NCI-H2081 treated with DMSO at 0.1 percent for 48 hours (cell line): ENCODE measurements at places on chromosomes 2 and 18.
A peak's percentile ranks its signal among the peaks of the same experiment; 100 is the strongest.

GRCh38 chr18:22167471-22168241, 1.7 kb upstream of the GATA6 start:
- DNase-seq: no peak

DNA sequence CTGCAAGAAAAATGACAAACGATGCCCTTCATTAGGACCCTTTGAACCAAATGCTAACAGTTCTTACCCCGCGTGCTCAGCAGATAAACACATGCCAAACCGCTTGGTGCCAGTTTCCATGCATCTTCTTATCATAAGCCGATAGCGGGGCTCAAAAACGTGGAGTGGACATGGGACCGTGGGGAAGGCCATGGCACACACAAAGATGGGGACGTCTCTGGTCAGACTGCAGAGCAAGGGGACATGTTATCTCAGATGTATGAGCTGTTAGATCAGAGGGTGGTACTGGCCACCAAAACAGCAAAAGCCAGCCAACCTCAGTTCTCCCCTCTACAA, 28.2 kb downstream of the LONRF2 start:
- DNase-seq: no peak

DNA sequence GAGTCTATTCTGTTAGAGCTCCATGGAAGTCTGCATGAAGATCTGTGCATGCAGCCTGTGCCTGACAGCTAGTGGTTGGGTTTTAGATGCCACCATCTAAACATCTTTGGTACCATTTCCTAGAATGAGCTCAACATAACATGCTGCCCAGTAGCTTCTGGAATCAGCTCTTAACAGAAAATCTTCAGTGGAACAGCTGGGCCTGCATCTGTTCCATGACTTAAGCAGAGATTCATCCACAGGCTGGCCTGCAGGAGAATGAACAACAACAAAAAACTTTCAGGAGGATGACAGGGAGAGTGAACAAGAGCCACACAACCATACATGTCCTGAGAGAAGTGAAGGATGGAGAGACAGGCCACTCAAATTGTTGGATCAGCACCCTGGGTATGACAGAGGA, 316.6 kb downstream of the RDH14 start:
- no peak for DNase-seq

DNA sequence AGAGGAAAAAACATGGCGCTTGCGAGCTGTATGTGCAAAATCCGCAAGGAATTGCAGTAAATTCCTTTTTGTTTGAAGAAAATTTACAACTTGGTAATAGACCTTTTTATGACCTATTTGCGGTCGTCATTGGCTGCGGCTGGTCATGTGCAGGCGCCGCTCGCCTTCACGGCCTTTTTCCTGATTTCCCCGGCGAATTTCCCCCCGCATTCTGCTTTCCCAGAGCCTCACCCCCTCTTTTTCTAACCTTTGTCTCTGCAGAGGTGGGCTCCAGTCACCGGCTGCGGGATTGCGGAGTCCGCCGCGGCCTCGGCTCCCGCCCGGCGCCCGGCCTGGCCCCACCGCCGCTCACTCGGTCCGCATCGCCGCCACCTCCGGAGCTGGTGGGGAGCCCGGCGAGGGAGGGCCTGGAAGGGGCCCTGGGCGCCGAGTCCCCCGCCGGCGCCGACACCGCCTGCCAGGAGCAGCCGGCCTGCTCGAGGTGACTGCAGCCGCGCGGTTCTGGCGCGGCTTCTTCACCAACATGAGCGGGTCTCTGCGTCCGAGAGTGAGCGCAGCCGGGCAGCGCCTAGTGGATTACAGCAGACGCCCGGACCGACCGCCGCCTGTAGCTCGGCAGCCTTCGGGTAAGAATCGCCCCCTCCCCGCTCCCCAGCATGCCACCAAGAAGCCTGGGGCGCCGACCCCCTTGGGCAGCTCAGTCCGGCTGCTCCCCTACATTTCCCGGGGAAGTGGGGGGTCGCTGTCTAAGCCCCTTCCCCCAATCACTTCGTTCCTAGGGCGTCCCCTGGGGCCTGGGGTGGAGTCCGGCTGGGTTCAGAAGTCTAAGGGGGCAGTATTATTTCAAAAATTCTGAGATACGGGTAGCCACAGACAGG, 7.1 kb downstream of the HOXD8 start:
- DNase-seq: no peak

- DNase-seq: no peak
Measured at GRCh38 chr2:118319271-118319684, 231.0 kb downstream of the INSIG2 start.

GRCh38 chr2:32938934-32939333, 7.8 kb upstream of the LTBP1 start:
- DNase-seq: no peak

- no peak for DNase-seq
Measured at GRCh38 chr2:33122726-33123125, 176.0 kb downstream of the LTBP1 start.

DNA sequence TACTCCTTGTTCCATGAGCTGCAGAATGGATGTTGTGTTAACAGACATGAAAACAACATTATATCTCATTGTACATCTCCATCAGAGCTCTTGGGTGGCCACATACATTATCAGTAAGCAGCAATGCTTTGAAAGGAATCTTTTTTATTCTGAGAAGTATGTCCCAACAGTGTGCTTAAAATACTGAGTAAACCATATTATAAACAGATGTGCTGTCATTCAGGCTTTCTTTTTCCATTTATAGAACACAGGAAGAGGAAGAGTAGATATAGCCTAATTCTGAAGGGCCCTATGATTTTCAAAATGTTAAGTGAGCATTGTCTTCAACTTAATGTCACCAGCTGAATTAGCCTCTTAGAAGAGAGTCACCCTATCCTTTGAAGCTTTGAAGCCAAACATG, 44.3 kb upstream of the CABYR start:
- no peak for DNase-seq

GRCh38 chr18:46542545-46542944, 114.5 kb downstream of the LOXHD1 start:
- DNase-seq: no peak

- DNase-seq: no peak
Measured at GRCh38 chr18:53375621-53376020, 848.8 kb downstream of the MBD2 start.

DNA sequence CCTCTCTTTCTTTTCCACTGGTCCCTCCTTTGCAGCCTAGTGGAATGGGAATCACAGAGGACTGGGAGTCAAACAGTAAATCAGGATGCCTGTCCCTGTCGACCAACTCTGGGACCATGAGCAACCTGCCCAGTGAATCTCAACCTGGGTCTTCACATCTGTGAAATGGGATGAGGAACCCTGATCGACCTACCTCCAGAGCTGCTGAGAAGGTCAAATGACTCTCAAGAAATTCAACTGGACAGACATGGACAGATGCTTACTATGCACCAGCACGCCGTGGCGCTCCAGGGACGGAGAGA, 73.3 kb upstream of the TAF1B start:
- DNase-seq: no peak

DNA sequence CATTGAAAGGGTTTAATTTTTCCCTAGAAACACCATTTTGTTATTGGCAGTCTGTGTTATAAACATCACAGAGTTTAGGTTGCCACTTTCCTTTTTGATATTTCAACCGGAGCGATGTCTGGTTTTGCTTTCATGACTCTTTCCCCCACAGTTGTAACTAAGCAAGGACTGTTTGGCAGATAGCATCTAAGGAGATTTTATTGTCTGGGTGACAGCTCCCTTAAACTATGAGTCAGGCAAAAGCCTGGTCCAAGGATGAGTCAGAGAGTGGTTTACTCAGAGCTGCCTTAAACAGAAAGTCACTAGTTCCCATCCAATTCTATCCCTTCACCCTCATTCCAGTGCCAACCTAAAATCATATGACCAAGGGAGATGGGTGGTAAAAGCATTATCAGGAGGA, 341.6 kb upstream of the VWC2L start:
- DNase-seq: no peak

GRCh38 chr2:96726131-96726530, 13.7 kb downstream of the LMAN2L start:
- DNase-seq: no peak

DNA sequence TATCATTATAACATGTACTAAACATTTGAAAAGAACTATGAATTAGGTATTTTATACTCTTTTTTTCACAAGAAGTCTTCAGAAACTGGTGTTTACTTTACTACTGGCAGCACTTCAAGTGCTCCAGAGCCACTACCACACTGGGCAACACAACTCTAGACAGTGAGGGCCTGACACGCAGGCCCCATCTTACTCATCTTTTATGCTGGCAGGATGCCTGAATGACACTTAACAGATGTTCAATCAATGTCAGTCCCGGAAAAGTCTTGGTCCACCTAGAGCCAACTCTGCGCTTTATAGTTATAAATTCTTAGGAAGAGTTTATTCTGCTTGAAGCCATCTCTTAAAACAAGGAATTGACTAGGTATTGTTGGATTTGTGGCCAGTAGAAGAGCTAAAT, 8.7 kb upstream of the WIPF1 start:
- no peak for DNase-seq

GRCh38 chr2:1864981-1865421, 120.7 kb upstream of the PXDN start:
- no peak for DNase-seq

DNA sequence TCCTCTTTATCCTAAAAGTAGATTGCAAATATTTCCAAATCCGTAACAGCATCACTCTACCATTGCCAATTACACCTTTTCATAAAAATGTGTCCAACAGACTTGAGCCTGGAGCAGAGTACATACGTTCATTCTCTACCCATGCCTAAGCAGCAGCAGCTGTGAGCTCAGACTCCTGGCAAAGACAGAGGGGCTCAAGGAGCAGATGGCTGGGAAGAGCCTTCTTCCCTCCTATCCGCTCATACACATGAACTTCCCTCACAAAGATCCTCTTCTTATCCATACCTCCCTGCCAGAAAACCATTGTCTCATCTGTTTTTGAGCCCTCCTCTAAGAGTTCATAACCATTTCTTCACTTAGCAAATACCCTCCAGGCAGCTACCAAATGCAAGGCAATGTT, 164.3 kb upstream of the ARL4C start:
- DNase-seq: no peak

DNA sequence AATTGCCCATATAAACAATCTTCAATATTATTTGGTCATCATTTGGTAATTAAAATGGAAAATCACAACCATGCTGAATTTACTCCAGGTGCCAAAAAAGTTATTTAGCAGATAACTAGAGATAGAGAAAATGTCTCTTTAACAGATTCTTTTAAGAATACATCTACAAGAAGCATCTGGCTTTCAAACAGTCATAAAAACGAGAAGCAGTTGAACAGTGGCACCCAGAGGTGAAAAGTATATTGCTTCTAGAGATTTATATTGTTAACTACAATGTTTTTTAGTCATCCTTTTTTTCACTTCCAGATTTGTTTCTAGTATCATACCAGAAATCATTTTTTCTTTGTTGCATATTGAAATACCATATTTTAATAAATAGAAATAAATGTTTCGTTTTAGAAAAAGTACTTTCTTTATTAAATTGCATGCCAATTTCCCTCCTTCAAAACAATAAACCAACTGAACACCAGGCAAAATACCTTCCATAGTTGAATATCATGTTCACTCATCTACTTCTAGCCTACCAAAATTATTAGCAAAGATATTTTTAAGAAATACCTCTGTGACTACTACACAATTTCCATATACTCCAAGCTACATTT, 65.4 kb upstream of the HNRNPA3 start:
- peak; percentile 57 for DNase-seq

GRCh38 chr2:8134473-8134932, 547.4 kb upstream of the ID2 start:
- DNase-seq: no peak

- no peak for DNase-seq
Measured at GRCh38 chr2:5319493-5319892, 372.7 kb upstream of the SOX11 start.

- DNase-seq: no peak
Measured at GRCh38 chr2:3539836-3540235, 18.3 kb downstream of the RNASEH1 start.

- DNase-seq: no peak
Measured at GRCh38 chr2:138997856-138998517, 217.8 kb upstream of the NXPH2 start.

DNA sequence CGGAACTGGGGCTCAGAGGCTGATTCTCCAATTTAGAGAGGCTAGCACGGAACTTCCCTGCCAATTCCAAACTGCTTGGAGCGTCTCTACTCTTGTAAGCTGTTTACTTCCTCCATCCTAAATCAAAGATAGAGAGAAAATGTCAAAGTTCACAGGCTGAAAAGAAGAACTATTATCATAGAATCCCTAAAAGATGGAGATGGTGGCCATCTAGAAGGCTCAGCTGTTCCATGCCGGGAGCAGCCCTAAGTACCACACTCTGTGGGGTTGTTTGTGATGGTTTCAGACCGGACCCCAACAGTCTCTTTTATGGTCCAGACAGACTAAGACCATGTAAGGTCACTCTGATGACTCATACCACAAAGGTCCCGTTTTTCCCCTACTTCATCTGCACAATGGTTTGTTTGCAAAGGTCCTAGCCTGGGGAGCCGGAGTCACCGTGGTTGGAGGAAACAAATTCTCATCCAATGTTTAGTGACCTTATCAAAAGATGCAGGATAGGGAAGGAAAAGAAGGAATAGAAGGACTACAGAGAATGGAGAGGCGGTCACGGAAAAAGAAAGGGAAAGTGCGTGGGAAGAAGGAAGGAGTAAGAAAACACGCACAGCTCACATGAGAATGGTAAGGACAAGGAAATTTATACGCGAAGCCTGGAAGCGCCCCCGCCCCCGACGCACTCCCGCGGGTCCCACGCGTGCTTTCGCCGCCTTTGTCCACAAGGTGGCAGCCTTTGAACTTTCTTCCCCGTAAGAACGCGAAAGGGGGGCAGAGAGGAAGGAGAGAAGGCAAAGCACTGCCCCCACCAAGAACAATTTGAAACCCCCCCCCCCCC, 453 bp upstream of the ANTXR1 start:
- no peak for DNase-seq

DNA sequence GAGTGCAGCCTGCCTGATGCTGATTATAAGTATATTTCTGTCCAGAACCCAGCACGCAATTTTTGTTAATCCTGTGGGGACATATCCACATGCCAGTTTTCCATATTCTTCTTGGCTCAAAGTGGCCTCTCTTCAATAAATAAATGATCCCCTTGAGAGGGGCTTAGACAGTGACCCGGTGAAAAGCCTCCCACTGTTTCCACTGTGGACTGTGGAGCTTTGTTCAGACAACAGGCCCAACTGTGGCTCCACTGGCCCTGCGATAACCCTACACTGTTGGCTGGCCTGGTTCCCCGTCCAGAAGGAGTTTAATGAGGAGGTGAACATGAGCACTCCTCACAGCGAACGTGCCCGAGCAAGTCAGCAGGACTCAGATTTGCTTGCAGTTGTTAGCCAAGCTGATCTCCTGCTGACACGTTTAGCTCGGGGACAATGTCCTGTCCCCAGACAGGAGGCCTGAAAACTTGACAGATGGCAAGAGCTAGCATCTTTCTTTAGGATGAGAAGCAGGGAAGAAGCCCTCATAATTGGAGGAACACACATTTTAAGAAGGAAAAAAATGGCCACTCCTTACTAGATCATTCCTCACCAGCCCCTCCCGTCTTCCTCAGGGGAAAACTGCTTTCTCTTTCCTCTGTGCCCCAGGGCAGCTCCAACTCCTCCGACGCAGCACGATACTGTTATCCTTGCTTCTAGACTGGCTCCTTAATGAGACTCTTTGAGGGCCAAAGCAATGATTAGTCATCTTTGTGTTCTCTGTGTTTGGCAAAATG, 20.0 kb upstream of the MTCL1 start:
- DNase-seq: no peak
